ENCODE measurements at places on chromosomes 7 and 10.

DNA sequence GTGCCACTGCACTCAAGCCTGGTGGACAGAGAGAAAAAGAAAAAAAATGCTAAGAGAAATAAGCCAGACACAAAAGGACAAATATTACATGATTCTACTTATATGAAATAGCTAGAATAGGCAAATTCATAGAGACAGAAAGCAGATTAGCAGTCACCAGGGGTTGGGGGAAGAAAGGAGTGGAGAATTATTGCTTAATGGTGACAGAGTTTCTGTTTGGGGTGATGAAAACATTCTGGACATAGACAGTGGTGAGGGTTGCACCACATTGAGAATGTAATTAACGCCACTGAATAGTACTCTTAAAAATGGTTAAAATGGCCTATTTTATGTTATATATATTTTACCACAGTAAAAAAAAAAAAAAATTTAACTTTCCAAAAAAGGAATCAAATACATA lies 6.4 kb upstream of the NT5C2 start:
- DNase-seq: no peak

- no peak for DNase-seq
Measured at GRCh38 chr7:101884671-101885596, 67.5 kb downstream of the CUX1 start.

DNA sequence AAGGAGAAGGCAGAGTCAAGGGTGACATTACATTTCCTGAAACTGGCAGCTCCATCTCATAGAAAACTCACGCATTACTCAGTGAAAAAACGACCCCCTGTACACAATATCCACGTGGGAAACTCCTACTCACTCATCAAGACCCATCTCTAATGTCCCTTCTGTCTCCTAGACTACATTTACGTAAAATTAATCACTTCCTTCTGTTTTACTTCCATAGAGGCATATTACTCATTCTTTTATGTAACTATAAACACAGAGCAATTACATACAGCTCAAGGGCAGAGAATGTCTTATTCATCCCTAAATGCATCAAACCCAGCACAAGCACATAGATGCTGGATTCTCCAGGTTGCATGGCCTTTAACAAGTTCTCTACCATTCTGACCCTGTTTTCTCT lies 281.8 kb downstream of the KCNMA1 start:
- DNase-seq: peak; percentile 89

GRCh38 chr10:84510121-84510520 lies 181.7 kb downstream of the CCSER2 start:
- no peak for DNase-seq

- no peak for DNase-seq
Measured at GRCh38 chr7:42930889-42931288, 1.1 kb downstream of the PSMA2 start.

GRCh38 chr7:901041-901387 lies 24.7 kb downstream of the GET4 start:
- no peak for DNase-seq

GRCh38 chr7:147586526-147586925 lies 1004.0 kb upstream of the C7orf33 start:
- DNase-seq: no peak

DNA sequence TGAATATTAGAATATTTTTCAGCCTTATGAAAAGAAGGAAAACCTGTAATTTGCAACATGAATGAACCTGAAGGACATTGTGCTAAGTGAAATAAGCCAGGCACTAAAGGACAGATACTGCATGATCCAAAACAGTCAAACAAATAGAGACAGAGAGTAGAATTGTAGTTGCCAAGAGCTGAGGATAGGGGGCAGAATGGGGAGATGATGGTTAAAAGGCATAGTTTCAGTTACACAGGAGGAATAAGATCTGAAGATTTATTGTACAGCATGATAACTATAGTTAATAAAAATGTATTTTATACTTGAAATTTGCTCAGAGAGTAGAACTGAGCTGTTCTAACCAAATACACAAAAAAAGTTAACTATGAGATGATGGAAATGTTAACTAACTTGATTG lies 149.0 kb upstream of the TMEM106B start:
- DNase-seq: no peak

DNA sequence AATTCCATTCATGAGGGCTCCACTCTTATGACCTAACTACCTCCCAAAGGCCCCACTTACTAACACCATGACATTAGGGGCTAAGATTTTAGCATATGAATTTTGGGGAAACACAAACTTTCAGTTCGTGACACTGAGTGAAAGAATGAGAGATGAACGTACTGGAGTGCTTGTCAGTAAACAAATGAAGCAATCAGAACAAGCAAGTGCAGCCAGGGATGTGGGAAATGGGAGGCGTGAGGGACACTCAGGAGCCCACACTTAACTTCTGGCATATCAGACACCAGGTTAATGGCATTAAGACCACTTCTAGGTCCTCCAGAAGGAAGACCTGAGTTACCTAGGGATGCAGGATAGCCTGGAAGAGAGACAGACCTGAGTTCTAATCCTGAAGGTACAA lies 2.3 kb upstream of the MDFIC start:
- no peak for DNase-seq

DNA sequence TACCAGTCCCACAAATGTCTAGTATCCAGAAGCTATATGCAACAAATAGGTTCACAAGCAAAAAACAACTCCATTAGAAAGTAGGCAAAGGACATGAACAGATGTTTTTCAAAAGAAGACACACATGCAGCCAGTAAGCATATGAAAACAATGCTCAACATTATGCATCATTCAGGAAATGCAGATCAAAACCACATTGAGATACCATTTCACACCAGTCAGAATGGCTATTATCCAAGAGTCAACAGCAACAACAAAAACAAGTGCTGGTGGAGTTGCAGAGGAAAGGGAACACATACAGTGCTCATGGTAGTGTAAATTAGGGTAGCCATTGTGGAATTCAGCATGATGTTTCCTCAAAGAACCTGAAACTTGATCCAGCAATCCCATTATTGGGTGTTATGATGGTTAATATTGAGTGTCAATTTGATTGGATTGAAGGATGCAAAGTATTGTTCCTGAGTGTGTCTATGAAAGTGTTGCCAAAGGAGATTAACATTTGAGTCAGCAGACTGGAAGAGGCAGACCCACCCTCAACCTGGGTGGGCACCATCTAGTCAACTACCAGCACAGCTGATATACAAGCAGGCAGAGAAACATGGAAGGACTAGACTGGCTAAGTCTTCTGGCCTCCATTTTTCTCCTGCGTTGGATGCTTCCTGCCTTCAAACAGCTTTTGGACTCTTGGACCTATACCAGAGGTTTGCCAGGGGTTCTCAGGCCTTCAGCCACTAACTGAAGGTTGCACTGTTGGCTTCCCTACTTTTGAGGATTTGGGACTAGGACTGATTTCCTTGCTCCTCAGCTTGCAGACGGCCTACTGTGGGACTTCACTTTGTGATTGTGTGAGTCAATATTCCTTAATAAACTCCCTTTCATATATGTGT lies 218.4 kb upstream of the SEMA3D start:
- DNase-seq: no peak

DNA sequence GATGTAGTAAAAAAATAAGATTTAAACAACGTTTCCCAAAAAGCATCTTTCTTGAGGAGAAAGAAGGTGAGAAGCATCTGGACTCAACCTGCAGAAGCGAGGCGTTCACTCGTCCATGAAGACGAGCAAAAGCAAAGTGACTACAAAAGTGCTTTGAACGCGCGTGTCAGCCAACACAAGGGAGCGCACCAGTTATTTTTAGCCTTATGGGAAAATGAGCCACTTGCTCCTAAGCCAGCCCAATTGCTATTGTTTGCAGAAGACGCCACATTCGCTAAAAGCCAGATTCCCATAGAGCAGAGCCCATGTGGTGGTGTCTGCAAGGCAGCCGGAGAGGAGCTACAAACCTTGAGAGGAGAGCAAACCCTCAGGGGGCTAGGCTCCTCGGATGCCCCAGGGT lies 122.5 kb downstream of the FAM53B start:
- no peak for DNase-seq

GRCh38 chr7:91064938-91065337 lies 199.3 kb upstream of the FZD1 start:
- DNase-seq: no peak

- no peak for DNase-seq
Measured at GRCh38 chr7:130822642-130823041, 88.6 kb upstream of the KLF14 start.

DNA sequence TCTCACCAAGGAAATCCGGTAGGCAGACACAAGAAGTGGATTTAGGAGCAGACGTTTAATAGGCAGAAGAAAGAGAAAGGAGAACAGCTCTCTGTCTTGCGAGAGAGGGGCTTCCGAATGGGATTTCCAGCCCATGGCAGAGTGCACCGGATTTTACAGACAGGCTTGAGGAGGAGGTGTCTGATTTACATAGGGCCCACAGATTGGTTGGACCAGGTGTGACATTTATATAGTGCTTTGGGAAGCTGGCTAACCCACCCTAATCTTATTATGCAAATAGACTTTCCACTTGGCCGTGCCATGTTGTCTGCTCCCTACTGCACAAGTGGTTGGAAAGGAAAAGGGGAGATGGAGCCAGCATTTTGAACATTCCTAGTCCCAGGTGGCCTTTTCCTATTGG lies 57.8 kb downstream of the ANKMY2 start:
- no peak for DNase-seq

DNA sequence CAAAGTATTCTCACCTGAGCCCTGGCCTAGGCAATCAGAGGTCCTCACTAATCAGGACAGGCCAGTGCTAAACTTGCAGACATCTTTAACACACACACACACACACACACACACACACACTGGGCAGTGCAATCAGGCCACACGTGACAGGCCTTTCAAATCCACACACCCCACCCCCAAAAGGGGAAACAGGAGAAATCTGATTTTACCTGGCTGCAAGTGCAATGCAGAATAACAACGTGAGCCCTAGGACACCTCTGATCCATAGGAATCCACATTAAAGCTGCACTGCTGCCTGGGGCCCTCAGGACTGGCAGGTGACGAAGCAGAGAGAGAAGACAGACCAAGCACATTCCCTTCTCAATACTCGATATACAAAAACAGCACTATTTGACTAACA lies 218.9 kb downstream of the FAM107B start:
- no peak for DNase-seq

GRCh38 chr10:132914732-132915131 lies 27.6 kb downstream of the CFAP46 start:
- no peak for DNase-seq

- DNase-seq: no peak
Measured at GRCh38 chr7:90187507-90188050, 24.0 kb upstream of the STEAP2 start.

GRCh38 chr10:2968401-2969058 lies 98.8 kb upstream of the PFKP start:
- peak; percentile 26 for DNase-seq

DNA sequence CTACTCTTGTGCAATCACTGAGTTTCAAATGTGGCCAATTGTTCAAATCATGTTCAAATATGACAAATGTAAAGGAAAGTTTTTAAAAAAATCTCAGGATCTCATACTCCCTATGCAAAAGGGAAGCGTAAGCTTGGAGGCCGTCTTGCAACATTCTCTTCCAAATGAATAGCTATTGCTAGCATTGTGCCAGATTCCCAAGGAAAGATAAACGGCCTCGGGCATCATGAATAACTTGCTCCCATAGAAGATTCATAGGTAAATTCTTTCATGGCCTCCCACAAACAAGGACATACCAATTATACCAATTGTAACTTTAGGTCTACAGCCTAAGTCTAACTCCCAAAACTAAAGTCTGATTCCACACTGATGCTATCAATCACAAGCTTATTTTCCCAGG lies 416.9 kb downstream of the THSD7A start:
- DNase-seq: no peak

DNA sequence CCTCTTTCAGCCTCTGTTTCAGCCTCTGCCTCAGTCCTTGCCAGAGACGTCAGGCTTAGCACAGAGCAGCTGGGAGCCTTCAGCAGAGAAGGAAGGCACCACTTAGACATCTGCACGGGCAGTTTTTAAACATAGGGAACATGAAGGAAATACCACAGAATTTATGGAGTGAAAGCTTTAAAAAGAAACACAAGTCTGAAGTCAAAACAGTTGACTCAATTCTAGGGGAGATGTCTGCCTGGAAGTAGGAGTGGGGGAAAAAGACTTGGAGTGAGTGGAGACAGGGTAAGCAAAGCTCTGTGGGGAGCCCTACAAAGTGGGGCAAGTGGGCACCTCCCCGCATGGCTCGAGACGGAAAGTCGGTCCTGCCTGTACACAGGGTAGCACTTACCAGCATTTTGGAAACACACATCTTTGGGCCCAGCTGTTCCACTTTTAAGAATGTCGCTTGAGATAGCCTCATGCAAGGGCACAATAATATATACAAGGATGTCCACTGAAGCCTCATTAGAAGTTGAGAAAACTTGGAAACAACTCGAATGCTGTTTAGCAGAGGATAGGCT lies 5.0 kb upstream of the TBXAS1 start:
- no peak for DNase-seq

- no peak for DNase-seq
Measured at GRCh38 chr10:131186547-131187253, 124.8 kb downstream of the TCERG1L start.

- no peak for DNase-seq
Measured at GRCh38 chr7:92504563-92504962, 23.8 kb downstream of the PEX1 start.

DNA sequence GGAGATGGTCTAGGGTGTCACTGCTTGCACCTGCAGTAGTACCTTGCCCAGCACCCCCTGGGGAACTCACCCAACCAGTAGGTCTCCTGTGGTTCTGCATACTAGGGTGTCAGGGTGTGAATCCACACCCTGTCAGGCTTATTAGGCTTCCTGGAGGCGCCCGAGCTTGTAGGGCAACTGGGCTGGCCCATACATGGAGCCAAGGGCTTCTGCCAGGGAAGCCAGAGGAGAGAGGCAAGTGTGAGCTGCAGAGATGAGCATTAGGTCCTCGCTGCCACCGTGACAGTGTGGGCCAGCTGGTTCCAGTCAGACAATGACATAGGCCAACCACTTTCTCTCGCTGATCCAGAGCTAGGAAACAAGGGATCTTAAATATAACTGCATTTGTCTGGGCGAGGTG lies 11.2 kb downstream of the MXI1 start:
- DNase-seq: no peak

DNA sequence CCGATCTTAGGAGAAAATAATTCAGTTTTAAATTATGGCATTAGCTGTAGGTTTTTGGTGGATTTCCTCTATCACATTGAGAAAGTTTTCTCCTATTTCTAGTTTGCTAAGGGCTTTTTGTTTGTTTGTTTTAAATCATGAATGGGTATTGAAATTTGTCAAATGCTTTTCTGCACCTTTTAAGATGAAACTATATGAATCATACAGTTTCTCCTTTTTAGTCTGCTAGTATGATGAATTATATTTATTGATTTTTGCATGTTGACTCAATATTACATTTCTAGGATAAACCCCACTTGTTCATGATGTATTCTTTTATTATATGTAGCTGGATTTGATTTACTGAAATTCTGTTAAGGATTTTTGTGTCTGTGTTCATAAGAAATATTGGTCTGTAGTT lies 70.3 kb upstream of the PIP4K2A start:
- no peak for DNase-seq

- no peak for DNase-seq
Measured at GRCh38 chr10:76306856-76307255, 875.4 kb downstream of the LRMDA start.

GRCh38 chr10:112948196-112948595 lies 1.9 kb upstream of the TCF7L2 start:
- no peak for DNase-seq

- DNase-seq: peak; percentile 51
Measured at GRCh38 chr10:14184841-14185315, 145.8 kb downstream of the FRMD4A start.
